Esophagus mucosa (tissue), 1 donor: ENCODE measurements at places on chromosomes 2 and 18.

DNA sequence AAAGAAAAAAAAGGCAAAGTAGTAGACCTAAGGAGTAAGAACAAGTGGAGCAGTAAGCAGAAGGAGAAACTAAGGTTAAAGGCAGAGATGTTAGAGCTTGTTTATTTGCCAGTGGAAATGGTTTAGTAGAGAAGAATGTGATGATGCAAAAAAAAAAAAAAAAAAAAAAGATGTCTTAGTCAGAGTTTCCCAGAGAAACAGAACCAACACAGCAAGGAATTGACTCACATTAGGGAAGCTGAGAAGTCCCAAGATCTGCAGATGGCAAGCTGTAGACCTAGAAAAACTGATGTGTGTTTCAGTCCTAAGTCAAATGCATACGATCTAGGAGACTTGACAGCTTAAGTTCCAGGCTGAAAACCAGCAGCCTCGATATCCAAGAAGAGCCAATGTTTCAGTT, 1548.8 kb upstream of the LRRTM1 start:
- ATAC-seq = no peak

DNA sequence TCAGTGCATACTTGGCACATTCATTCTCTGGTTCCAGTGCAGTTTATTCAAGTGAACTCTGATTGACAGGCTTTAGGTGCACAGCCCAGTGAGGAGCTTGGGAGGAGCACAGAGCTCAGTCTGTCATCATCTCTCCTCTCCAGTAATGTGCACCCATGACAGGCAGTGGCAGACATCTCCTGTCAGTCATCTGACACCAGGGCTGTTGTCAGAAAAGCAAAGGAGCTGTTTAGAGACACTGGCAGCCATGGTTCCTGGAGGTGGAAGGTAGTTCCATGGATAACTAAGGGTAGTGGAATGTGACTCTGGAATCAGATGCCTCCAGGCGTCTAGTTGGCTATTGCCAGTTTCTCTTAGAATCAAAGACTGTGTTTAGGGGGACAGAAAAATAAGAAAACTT, 308.8 kb downstream of the DCDC2C start:
- no peak for ATAC-seq

GRCh38 chr18:79682894-79683625, 3.5 kb downstream of the CTDP1 start:
- ATAC-seq = no peak

DNA sequence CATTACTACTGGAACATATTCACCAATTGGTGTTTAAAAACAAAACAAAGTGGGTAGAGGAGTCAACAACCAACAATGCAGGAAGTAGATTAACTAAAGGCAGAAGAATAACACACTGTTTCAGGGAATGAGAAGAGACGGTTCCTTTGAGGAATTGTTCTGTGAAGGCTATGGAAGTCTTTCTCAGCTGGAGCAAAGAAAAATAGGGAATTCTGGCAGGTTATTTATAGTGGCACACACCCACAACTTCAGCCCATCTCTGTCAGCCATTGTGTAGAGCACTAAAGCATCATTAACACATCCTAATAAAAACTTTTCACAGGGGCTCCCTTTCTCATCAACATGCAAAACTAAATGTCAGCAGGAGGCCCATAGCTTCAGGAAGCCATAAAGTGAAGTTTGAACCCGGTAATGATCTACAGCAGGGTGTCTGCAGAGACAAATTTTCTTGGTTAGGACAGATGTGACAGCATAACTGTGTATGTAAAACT, 113.6 kb downstream of the CDH2 start:
- ATAC-seq = no peak

- ATAC-seq = no peak
Measured at GRCh38 chr2:65350651-65351056, 81.7 kb downstream of the SPRED2 start.

GRCh38 chr2:170404846-170405245, 226.9 kb downstream of the MYO3B start:
- ATAC-seq = no peak

GRCh38 chr2:217282531-217282930, 422.7 kb upstream of the TNP1 start:
- ATAC-seq = no peak

- no peak for ATAC-seq
Measured at GRCh38 chr2:74835831-74836674, 2.1 kb downstream of the HK2 start.
